ENCODE measurements at places on chromosomes 6 and 20.

- DNase-seq, result no peak
These were observed 39.8 kb upstream of the CDH22 start for GRCh38 chr20:46347841-46348803.

DNA sequence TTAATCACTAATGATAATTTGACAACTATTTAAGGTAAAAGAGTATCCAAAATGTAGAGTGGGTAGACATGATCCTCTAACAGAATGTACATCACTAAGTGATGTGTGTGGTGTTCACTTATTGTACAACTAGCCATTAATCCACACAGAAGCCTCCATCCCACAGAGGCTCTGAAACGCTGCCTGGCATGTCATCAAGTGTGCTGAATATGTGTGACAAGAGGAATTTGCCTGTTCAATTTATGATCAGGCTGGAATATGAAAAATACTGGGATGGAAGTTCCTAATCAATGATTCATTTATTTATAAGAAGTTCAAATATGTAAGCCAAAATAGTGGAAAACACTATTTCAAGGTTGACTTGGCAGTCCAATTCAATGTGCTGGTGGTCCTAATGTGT, 72.4 kb downstream of the BACH2 start:
- DNase-seq, result no peak

DNA sequence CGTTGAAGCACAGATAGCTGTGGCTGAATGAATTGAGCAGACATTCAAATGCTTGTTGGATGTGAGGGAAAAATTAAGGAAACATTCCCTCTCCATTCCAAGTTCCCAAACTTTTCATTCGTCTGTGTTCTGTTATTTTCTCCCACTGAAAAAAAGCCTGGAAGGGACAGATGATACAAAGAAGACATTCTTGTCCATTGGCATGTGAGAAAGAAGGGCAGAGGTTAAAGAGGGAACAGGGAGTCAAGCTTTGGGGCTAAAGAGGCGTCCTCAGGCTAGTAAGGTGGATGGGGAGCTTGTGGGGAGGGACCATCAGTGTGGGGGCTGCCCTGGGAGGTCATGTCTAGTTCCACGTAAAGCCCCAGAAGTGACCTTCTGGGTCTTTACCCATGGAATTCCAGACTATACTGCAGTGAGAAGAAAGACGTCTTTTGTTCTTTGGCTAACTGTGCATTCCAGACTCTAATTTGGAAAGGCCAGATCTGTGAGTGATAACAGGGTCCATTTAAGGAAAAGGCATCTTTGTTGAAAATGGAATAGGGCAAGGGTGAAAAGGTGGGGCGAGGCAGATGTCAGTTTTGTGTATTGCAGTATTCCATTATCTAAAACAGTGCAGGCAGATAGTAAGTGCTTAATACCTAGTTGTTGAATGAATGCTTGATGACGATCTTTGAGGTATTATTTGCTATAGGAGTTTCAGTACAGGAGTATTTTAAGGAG, 117.5 kb downstream of the SOX4 start:
- DNase-seq, result no peak

DNA sequence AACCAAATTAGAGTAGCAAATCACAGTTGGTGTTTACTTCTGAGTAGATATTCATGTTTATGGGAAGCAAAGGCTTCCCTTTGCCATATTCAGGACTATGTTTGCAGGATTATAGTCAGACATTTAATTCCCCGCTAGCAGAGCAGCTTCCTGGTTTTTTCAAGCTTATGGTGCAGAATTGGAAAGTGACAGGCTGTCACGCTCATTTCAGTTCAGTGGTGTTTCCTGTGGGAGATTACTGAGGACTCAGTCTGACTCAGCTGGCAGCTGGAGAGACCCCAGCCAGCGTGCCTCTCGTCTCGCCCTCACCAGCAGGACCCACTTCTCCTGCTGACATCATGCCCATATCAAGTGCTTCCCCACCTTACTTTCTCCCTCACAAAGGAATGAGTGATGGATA, 85.1 kb downstream of the LYRM2 start:
- DNase-seq, result no peak

DNA sequence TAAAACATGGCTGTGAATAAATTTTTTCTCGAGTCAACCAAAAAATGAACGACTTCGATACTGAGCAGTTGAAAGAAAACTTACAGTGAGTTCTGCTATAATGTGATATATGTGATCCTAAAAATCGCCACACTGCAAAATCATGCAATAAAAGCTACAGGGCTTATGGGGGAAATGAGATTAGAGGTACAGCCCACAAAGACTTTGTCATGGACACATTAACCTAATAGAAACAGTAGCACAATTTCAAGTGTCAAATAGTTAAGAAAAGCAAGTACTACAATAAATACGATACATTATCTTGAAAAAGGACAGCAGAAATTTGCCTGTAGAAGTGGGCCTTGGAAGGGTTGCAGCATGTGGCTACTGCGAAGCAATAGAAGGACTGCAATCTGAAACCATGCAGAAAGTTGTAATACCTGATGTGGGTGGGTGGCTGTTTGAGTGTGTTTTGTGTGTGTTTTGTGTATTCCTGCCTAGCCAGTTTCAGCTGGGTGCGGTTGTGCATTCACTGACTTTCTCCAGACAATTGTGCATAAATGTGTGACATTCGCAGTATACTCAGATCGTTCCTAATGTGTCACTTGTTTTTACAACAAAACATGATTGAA, 79.1 kb downstream of the RPP40 start:
- DNase-seq, result no peak

GRCh38 chr6:145067430-145067829, 667.9 kb downstream of the EPM2A start:
- no peak for DNase-seq

DNA sequence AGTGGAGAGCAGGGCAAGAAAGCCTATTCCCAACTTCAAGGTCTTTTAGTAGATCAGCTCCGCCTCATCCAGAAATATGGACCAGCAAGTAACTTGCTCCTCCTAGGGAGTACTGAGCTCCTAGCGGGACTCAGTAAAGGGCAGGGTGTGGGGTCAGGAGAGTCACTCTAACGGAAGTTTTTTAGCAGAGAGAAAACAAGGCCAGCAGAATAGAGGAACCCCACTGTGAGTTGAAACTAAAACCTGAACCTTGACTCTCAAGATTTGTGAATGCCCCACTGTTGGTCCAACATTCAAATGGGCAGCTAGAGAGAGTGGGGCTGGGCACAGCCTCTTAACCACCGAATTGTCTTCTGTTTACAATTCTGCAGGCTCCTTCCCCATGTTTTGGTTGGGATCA, 244.8 kb downstream of the FARS2 start:
- DNase-seq, result no peak

DNA sequence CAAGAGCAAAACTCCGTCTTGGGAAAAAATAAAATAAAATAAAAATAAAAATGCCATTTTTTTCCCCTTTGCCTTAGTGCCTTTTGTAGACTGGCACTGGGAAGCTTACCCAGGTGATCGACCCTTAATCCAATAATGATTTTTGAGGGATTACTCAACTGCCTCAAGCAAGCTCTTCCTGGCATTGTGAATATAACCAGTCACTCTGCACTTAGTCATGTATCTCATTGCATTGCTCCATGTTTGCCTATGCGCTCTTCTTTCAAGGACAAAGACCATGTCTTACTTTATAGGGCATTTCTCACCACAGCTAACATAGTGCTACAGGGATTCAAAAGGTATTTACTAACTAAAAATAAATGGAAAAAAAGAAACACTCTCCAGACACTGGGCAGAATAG, 13.0 kb downstream of the GFOD1 start:
- peak; percentile 53 for DNase-seq

GRCh38 chr6:7939864-7940228, 29.3 kb upstream of the TXNDC5 start:
- DNase-seq, result no peak

DNA sequence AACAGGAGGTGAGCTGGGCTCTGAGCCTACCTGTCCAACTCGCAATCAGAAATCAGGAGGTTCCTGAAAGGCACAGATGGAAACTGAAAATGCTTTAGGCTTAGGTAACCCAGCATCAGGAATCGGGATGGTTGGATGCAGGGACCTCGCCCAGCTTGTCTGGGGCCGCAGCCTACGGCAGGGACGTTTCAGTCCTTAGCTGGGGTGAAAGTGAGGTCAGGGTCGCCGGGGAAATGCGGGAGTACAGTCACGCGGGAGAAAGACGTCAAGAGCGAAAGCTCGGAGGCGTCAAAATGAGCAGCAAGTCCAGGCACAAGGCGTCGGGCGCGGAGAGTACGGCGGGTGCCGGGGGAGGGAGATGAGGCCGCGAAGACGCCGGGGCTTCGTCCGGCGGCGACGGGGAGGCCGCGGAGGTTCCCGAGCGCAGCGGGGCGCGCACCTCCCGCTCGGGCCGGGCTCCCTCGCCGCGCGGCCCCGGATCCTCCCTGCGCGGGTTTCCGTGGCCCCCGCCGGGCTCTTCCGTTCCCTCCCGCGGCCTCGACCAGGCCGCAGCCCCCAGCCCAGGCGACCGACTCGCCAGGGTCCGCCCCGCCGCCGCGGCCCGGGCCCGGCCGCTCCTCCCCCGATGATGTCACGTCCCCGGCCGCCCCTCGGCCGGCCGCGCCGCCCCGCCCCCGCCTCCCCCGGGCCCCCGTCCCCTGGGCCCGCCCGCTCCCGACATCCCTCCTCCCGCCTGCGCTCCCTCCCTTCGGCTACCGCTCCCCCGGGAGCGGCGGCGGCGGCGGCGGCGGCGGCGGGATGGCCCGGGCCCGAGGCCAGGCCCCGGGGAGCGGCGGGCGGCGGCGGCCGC, at the start of gene EBF4:
Gene EBF4 (plus strand): TSS at position 745 of the 850 bp plus-strand sequence. CDS start 866 bp downstream, outside the sequence.
- peak; percentile 26 for DNase-seq

DNA sequence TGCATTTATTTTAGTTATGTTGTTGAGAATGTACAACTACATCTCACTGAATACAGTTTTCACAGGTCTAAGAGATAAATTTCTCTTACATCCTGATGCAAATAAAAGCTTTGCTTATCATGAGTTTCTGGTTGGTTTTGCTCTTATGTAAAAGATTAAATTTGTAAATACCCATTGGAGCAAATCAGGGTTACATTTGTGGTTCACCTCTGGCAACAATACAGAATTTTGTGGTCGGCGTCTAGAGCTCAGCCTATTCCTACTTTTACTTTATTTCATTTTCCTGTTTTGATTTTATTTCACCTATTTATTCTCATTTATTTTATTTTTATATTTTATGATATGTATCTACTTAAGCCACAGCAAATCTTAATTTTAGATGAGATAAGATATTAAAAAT, 271.9 kb upstream of the MARCKS start:
- DNase-seq, result no peak

GRCh38 chr6:42367353-42368011, 84.2 kb downstream of the TRERF1 start:
- peak; percentile 92 for DNase-seq

- DNase-seq, result no peak
These were observed 46.7 kb downstream of the RGS17 start for GRCh38 chr6:153084393-153084792.

DNA sequence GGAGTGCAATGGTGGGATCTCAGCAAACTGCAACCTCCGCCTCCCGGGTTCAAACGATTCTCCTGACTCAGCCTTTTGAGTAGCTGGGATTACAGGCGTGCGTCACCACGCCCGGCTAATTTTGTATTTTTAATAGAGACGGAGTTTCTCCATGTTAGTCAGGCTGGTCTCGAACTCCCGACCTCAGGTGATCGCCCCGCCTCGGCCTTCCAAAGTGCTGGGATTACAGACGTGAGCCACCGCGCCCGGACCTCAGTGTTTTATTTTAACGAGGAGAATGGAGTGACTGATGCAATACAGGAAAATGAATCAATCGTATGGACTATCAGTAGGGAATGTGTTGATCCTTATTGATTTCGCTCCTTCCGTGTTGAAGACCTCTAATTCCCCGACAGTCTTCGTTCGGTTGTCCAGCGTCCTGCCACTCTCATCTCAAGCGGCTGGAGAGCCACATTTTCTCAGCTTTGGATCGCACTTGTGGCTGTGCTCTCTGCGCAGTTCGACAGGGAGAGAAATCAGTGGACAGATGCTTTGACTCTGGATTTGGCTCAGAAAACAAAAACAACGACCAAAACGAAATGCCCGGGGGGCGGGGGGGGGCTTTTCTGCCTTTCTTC, 166.2 kb downstream of the TRIM27 start:
- no peak for DNase-seq
